ENCODE measurements at places on chromosomes 7 and 10. TPM values are rescaled to one million over a fixed set of nuclear protein-coding genes. Genes with fewer than 3 reads are reported as not detected.

SUGCT gene
- 5.7 TPM for total RNA-seq

- H3K36me3 ChIP-seq = peaks cover 14% of the 10 kb centered on the region
- no peak overlapping the region for H3K4me3 ChIP-seq
- DNase-seq = no peak
- H3K27ac ChIP-seq = peak overlapping the region; percentile 88
- no peaks in the 10 kb centered on the region for H3K27me3 ChIP-seq
- peaks cover 29% of the 10 kb centered on the region for H3K4me1 ChIP-seq
These were observed 81.4 kb upstream of the CAPZA2 start for GRCh38 chr7:116780966-116781365.

FAM25C gene
- not detected for total RNA-seq

DNA sequence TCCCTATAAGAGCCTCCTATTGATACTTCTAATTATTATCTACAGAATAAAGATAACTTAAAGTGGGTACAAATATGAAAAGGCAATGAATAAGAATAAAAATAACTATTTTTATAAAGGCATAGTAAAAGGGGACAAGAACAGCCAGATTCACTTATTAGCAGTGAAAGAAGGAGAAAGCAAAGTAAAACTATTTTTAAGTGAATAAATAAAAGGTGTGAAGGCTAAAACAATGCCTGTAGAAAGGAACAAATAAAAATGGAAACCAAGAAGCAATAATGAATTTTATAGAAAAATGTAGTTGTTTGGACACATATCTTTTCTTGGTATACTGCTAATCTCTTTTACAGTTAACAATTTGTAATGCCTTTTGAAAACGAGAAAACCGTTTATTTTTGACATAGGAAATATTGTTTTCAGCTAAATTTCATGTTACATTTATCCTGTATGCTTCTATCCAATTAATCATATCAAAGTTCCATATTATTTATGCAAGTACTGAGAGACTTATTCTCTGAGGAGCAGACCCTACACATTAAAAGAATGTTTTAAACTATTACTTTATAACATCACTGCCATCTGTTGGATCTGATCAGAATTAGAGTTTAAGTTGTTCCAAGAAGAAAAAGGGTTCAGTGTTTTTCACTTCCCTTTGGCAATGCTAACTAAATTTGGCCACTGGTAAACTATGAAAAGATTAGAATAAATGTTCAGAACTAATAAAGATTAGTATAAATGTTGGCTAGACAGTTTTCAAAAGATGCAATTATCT is 59.1 kb downstream of the ARMC3 start:
- no peak overlapping the region for H3K27ac ChIP-seq
- H3K4me3 ChIP-seq = no peak overlapping the region
- no peak for DNase-seq
- no peaks in the 10 kb centered on the region for H3K36me3 ChIP-seq

DNA sequence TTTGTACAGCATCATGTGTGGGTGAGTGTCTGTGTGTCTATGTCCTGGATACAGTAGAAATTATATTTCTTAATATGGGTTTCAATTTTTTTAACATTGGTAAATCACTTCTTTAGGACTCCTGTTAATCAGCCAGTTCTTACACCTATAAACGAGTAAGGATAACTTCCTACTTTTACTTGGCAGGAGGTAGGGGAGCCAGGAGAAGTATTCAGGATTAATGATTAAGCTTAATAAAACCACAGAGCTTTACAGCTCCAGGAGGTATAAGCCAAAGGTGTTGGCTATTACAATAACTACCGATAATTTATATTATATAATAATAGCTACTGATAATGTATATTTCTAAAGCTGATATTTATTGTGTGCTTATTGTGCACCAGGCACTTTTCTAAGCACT is 1.7 kb upstream of the FAM3C start:
- peaks cover 2% of the 10 kb centered on the region for H3K36me3 ChIP-seq
- DNase-seq = no peak
- no peaks in the 10 kb centered on the region for H3K27me3 ChIP-seq
- H3K4me1 ChIP-seq = peaks cover 8% of the 10 kb centered on the region

DNA sequence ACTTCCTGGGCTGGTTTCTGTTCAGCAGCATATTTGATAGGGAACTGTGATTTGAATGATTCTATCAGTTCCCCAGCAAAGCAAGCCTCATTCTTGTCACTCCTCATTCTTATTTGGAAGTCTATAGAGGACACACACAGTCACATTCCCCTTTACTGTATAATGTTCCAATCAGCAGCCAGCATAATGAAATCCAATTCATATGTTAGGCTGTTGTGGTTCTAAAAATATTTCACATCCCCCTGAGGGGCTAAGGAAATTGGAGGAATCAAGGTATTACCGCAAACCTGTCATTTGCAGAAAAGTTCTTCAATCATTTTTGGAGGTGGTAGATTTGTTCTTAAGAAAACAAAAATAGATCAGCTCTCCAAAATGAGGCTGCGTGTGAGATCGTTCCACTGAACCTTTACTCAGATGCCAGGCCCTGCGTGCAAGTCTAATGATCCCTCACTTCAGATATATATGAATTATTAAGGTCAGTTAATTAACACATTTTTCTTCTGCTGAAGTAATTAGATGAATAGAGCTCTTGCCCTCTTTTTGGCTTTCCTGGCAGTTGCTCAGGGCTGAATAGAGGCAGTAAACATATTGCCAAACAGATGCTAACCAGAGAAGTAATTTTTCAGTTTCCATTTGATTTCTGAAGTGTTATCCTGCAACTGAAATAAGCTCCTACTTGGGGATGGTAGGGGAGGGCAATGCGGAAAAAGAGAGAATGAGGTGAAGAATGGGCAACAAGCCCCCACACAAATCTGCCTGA is 31.8 kb downstream of the LSMEM1 start:
- peaks cover under 1% of the 10 kb centered on the region for H3K4me1 ChIP-seq
- no peaks in the 10 kb centered on the region for H3K36me3 ChIP-seq
- no peak overlapping the region for H3K4me3 ChIP-seq
- peaks cover 26% of the 10 kb centered on the region for H3K27me3 ChIP-seq
- no peak for DNase-seq

- no peak for DNase-seq
- no peaks in the 10 kb centered on the region for H3K36me3 ChIP-seq
- no peaks in the 10 kb centered on the region for H3K27me3 ChIP-seq
- H3K27ac ChIP-seq = no peak overlapping the region
- H3K4me1 ChIP-seq = peaks cover 2% of the 10 kb centered on the region
These were observed 99.1 kb downstream of the CELF2 start for GRCh38 chr10:11116817-11117216.

LRRD1 gene
- 0.31 TPM for total RNA-seq

SEMA3C gene
- 136 TPM for total RNA-seq

DNA sequence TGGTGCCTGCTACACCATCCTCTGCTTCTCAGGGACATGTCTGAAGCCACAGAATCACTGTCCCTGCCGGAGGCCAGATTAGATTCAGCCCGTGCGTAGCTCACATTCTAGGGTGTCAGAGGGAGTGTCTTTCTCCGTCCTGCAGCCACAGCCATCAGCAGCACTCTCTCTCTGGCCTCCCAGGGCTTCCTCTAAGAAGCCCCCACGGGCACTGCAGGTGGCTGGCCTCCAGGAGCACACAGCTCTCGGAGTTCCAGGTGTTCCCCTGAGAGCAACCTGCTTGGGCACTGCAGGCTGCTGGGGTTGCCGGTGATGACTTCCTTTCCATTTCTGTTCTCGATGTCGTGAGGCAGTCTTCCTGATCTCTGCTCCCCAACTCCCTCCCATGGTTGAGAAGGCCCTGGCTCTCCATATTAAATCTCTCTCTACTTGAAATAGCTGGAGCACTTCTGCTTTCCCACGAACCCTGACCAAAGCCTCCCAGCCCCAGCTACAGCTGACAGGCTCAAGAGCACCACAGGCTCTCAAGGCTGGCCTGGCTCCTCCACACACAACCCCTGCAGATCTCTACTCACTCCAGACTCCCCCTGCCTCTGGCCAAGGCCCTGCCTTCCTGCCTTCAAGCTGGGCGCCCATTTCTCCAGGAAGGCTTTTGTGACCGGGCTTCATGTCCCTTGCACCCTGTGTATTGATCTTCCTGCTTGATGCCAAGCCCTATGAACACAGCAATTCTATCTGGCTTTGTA is 49.0 kb upstream of the TMEM72 start:
- H3K27ac ChIP-seq = no peak overlapping the region
- peaks cover 11% of the 10 kb centered on the region for H3K4me1 ChIP-seq
- no peak overlapping the region for H3K4me3 ChIP-seq
- no peaks in the 10 kb centered on the region for H3K36me3 ChIP-seq
- peaks cover 36% of the 10 kb centered on the region for H3K27me3 ChIP-seq
- no peak for DNase-seq

LRRN3 gene
- 1.7 TPM for total RNA-seq

AP4M1 gene
- 36.0 TPM for total RNA-seq

- H3K27ac ChIP-seq = no peak overlapping the region
- no peak overlapping the region for H3K4me3 ChIP-seq
- no peaks in the 10 kb centered on the region for H3K4me1 ChIP-seq
- no peaks in the 10 kb centered on the region for H3K27me3 ChIP-seq
- DNase-seq = no peak
These were observed 249.6 kb downstream of the ELFN1 start for GRCh38 chr7:1919539-1920265.

DNA sequence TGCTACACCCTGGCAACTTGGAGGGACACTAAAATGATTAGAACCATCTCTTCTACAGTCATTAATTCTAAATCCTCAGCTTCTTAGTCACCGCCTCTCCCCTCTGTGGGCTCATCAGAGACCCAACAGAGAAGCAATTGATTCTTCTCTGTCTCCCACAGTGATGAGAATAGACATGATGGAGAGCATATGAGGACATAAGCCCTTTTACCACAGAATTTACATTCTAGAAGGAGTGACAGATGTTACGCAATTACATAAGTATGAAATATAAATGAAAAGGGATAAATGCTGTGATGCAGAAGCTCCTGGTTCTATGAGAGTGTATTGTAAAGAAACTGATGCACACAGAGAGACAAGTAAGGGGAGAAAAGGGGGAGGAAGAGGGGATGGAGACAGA is 18.1 kb upstream of the ABCB5 start:
- H3K27me3 ChIP-seq = peaks cover 3% of the 10 kb centered on the region
- H3K27ac ChIP-seq = no peak overlapping the region

- no peaks in the 10 kb centered on the region for H3K27me3 ChIP-seq
- peaks cover 36% of the 10 kb centered on the region for H3K4me1 ChIP-seq
- no peak for DNase-seq
These were observed 1346.3 kb downstream of the REEP3 start for GRCh38 chr10:64867501-64867962.

GRCh38 chr7:52504561-52504960 is 530.9 kb upstream of the POM121L12 start:
- H3K27ac ChIP-seq = no peak overlapping the region
- DNase-seq = no peak
- no peaks in the 10 kb centered on the region for H3K27me3 ChIP-seq
- H3K4me1 ChIP-seq = peaks cover 4% of the 10 kb centered on the region

DNA sequence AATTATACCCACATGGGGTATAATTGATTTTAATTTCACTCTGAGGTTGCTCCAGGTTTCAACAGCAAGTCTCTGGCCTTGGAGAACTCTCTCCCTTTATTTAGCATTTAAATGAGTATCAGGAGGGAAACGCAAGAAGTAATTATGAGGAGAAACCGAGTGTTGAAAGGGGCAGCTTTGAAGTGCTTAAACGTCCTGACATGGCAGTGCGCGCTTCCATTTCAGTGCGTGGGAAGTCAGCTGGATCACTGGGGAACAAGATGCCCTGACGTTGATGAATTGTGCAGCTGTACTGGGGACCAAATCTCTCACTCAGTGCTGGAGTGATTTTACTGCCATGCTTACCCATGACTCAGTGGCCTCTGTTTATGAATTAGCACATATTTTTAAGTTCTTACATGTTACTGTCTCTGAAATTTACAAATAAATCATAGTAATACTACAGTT is 106.0 kb upstream of the PRR15 start:
- no peaks in the 10 kb centered on the region for H3K36me3 ChIP-seq
- no peaks in the 10 kb centered on the region for H3K27me3 ChIP-seq
- H3K4me1 ChIP-seq = peaks cover 13% of the 10 kb centered on the region
- no peak for DNase-seq
- H3K27ac ChIP-seq = no peak overlapping the region
- no peak overlapping the region for H3K4me3 ChIP-seq

- no peaks in the 10 kb centered on the region for H3K36me3 ChIP-seq
- H3K4me1 ChIP-seq = no peaks in the 10 kb centered on the region
- no peak overlapping the region for H3K4me3 ChIP-seq
These were observed 599.8 kb upstream of the MGMT start for GRCh38 chr10:128867210-128867609.

GRCh38 chr7:41652267-41652666 is 50.6 kb downstream of the INHBA start:
- no peaks in the 10 kb centered on the region for H3K4me1 ChIP-seq
- DNase-seq = no peak
- H3K4me3 ChIP-seq = no peak overlapping the region
- peaks cover 3% of the 10 kb centered on the region for H3K27me3 ChIP-seq
- H3K27ac ChIP-seq = no peak overlapping the region

GRCh38 chr7:112293416-112293815 is 86.9 kb downstream of the ZNF277 start:
- peaks cover 5% of the 10 kb centered on the region for H3K36me3 ChIP-seq
- no peaks in the 10 kb centered on the region for H3K27me3 ChIP-seq
- no peak overlapping the region for H3K27ac ChIP-seq
- H3K4me1 ChIP-seq = no peaks in the 10 kb centered on the region
- no peak overlapping the region for H3K4me3 ChIP-seq

TMEM270 gene
- total RNA-seq = not detected

HTR5A gene
- total RNA-seq = not detected

GRCh38 chr7:118836933-118837332 is 612.4 kb downstream of the ANKRD7 start:
- H3K4me1 ChIP-seq = no peaks in the 10 kb centered on the region
- no peak for DNase-seq
- H3K27ac ChIP-seq = no peak overlapping the region
- H3K4me3 ChIP-seq = no peak overlapping the region
- no peaks in the 10 kb centered on the region for H3K27me3 ChIP-seq

SPDYE5 gene
- not detected for total RNA-seq

GRCh38 chr7:38907066-38907465 is 1.9 kb downstream of the VPS41 start:
- no peaks in the 10 kb centered on the region for H3K27me3 ChIP-seq
- peaks cover 2% of the 10 kb centered on the region for H3K36me3 ChIP-seq
- no peak for DNase-seq
- peaks cover 22% of the 10 kb centered on the region for H3K4me1 ChIP-seq
